ENCODE measurements at places on chromosomes 3 and 15.

GRCh38 chr15:88714782-88715372 lies 76.1 kb downstream of the ISG20 start:
- no peak for DNase-seq

- DNase-seq = no peak
Observed at GRCh38 chr3:16529264-16529663, 15.8 kb upstream of the RFTN1 start.

- DNase-seq = no peak
Observed at GRCh38 chr15:25900431-25900830, 37.3 kb upstream of the ATP10A start.

DNA sequence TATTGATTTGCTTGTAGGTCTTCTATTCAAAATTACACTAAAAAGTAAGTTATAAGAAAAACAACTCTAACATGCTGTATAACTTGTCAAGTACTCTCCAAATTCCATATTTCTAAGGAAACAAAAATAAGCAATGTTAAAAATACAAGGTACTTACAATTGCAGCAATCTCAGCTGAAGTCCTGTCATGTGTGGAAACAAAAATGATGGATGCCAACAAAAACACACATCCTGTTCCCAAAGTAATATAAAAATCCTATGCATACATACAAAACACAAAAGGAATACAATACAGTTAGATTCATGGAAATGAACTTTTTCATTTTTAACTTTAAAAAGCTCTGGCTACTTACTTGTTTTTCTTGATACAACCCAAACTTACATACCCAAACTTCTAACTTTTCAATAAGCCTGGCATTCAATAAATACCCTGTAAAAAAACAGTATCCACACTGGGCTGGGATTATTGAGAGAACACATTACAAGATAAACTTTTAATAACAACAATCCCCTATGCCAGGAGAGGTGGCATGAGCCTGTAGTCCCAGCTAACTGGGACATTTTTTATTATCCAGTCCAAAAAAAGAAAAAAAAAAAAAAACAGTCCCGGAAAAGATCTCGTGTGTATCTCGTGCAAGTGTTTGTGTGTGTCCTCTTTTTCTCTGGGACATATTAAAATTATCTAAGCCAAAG lies 14.7 kb downstream of the CMTM6 start:
- DNase-seq = no peak

GRCh38 chr15:60172143-60172542 lies 168.0 kb downstream of the FOXB1 start:
- no peak for DNase-seq

- no peak for DNase-seq
Observed at GRCh38 chr3:144241404-144241803, 269.8 kb downstream of the DIPK2A start.

DNA sequence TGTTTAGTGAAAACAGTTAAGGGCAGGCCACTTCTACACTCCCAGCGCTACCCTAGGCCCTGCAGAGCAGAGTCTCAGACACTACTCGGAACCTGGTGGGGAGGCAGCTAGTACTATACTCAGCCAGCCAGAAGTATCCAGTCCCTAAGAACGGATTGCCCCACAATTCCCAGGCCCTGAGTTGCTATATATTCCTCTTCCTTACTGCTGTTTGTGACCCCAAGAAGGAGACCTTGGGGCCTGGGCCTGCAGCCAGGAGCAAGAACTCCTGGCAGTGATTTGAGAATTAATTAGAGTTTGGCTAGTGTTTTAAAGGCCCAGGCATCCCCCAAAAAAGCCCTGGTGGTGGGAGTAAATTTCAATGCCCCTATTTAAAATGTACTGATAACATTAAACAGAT lies 87.7 kb downstream of the RBPMS2 start:
- no peak for DNase-seq

DNA sequence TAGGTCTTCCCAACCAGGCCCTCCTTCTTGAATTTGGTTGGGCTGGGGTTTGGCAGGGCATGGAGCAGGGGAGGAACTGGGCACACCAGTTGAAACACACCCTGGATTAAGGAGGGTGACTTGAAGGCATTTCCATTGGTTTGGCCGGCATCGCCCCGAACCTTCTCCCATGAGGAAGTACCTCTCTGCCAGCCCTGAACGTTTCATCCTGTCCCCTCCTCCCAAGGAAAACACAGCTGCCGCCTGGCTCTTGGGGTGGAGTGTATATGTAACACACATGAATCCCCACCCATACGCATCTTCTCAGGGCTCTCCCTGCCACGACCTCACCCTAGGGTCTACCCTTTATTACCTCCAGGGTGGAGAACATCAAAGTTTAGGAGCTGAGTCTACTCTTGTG lies 14.6 kb downstream of the UBAP1L start:
- no peak for DNase-seq

DNA sequence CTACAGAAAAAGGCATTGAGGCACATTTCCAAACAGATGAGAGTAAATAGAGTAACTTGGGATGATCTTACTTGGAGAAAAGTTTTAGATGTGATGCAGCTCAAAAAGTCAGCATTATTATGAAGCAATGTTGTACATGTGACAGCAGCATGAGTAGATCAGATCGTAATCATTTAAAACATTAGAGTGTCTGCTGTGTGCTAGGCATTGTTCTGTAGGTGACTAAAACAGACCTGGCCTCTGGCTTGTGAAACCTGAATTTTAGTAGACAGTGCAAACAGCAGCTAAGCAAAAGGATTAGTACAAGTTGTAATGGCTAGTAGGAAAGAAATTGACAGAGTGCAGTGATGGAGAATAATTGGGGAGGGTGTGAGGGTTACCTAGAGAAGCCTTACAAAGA lies 15.1 kb downstream of the UBE2E1 start:
- DNase-seq = no peak

DNA sequence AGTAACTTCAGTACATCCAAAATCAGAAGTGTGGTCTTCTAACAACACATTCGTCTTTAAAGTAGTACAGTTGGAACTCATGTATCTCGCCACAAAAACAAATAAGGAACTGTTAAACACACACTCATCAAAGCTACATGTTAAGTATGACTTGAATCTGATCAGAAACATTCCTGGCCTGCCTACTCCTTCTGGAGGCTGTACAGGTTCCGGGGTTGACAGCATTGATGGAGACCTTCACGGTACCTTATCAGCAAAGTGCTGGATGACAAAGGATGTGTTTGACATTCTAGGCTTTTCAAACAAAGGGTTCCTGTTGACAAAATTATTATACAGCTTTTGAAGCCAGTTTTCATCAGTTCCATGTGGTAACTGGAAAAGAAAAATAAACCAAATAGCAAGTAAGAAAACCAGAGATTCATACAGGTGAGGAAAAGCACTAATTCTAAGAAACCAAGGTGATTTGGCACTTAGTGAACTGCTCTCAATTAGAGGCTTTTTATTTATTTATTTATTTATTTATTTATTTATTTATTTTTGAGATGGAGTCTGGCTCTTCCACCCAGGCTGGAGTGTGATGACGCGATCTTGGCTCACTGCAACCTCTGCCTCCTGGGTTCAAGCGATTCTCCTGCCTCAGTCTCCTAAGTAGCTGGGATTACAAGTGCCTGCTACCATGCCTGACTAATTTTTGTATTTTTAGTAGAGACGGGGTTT lies 44.3 kb downstream of the MYO5C start:
- no peak for DNase-seq

DNA sequence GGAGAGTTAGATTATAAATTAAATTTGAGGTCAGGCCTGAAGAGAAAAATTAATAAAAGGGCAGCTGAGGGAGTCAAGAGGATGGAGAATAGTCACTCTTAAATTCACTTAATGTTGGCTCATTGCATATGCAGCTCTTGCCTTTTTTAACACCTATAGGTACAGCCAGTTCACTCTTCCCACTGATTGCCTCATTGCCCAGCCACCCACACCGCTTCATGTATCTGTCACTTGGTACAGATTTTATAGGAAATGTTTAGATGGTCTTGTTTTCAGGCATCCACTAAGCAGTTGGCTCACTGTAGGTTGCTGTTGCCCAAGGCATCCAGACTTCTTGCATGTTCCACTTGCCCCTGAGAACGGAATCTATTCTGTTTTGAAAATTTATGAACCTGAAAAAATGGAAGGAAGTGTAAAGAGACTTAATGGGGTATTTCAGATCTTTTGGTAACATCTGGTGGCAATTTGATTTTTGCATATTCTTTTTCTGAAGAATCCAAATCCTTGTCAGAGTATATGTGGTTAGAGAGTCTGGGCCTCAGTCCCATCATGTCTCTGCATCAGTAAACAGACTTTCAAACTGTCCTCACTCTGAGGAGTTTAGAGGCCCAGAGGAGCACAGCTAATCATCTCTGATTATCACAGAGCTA lies 151.9 kb downstream of the RBPMS2 start:
- no peak for DNase-seq

- no peak for DNase-seq
Observed at GRCh38 chr3:197521277-197522182, 34.2 kb downstream of the BDH1 start.

- DNase-seq = no peak
Observed at GRCh38 chr3:71392251-71392650, 191.3 kb downstream of the FOXP1 start.

DNA sequence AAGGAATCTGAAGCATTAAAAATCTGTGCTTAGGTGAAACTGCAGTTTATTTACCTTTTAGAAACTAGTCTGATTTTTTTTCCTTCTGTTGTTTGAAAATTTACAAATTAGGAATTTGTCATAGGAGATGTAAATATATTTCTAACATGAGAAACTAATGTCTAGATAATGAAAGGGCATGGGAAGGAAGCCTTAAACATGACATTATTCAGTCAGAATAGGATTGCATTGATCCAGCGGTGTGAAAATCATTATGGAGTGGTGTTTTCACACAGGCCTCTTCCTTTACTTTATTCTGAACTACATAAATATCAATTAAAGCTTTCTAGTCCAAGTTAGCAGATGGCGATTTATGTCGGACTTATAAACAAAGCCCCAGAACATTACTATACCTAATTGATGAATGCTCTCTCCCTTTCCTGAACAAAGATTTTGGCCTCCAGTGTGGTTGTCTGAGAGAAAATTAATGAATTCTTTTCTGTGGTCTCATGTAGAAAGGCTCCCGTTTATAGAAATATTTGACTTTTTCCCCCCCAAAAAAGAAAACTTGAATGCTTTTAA lies 37.9 kb downstream of the FNDC3B start:
- DNase-seq = no peak

GRCh38 chr3:186166491-186167288 lies 57.8 kb upstream of the ETV5 start:
- no peak for DNase-seq

DNA sequence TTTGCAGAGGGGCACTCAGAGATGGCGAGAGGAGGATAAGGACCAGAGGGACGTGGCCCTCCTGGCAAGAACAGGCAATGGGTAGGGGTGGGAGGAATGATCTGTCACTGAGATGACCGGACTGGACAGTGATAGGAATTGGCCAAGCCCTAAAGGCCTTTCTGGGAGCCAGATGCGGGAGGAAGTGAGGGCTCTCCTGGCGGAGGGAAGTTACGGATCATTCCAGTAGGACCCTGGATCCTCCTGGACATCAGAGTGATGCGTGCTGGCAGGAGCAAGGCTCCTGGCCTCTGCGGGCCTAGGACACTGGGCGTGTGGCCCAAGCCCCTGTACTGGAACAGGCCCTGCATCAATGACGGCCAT lies 23.4 kb downstream of the KIF7 start:
- DNase-seq = no peak

- DNase-seq = no peak
Observed at GRCh38 chr15:78004919-78005634, 72.4 kb downstream of the TBC1D2B start.

Measured in NCI-H1436 (cell line).